Activated naive CD4-positive, alpha-beta T cell (primary cell): ENCODE measurements at places on chromosomes 11 and 22.

DNA sequence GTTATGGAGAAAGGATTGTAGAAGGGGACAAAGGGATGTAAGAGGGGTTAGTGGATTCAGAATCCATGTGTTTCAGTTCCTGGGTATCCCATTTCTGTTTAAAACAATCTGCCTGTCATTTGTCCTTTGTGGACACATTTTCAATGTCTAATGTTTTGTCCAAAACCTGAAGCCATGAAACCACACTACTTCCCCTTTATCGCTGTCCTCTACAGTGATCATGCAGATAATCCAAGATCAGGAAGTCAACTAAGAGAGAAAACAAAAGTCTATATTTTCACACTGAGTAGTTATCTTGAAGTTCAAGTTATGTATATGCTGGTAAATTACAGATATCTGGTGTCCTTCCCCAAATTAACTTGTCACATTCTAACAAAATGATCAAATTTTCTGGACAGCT lies 457.0 kb downstream of the NTM start:
- no peak for DNase-seq

DNA sequence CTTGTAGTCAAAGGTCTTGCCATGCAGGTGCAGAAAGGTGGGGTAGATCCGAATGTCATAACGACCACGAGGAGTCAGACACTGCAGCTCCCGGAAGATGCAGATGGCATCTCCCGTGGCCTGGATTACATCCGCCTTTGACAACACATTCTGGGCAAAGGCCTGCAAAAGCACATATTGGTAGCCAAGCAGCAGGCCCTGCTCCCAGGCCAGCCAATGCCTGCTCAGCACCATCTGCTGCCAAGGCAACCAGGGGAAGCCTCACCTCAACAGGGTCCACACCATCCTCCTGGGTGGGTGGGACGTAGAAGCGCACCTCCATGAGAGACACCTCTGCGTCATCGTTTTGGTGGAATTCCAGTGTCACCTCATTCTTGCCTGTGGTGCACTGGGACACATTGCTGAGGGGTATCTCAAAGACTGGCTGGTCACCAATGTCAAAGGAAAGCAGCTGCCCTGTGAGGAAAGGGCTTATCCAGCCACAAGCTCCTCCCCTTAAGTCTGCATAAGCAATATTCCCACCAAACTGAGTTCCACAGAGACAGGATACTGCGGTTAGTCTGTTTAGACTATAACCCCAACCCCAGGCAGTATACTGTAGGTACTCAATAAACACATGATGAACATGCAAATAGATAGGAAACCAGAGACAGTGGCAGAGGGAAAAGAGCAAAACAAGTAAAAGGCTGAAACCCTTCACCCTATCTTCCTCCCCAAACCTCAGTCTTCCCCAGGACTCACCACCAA lies 2.8 kb downstream of the SSRP1 start:
- DNase-seq, result no peak

- DNase-seq, result no peak
These were observed 76.9 kb upstream of the API5 start for GRCh38 chr11:43234881-43235280.

DNA sequence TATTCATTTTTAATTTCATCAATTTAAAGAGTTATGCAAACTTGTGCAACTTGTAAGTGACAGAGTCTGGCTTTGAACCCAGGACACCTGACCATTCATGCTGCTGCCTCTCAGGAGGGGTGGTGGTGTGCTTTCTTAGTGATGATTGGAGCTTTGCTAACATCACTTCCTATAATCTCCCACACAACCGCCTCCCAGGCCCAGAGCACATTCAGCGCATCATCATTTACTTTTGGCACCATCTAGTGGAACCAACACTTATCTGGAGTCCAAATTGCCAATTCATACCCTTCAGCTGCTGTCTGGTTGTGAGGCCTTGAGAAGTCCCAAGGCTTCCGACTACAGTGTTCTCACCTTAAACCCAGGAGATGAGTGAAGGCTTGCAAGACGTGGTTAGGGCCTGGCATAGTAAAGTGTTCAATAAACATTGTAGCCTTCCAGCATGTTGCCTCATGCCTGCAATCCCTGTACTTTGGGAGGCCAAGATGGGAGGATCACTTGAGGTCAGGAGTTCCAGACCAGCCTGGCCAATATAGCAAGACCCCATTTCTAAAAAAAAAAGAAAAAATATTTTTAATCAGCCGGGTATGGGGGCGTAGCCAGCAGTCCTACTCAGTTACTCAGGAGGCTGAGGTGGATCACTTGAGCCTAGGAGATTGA lies 1.1 kb upstream of the TTLL1 start:
- DNase-seq, result no peak

- no peak for DNase-seq
These were observed 4.5 kb upstream of the CYB5R2 start for GRCh38 chr11:7677796-7678201.

DNA sequence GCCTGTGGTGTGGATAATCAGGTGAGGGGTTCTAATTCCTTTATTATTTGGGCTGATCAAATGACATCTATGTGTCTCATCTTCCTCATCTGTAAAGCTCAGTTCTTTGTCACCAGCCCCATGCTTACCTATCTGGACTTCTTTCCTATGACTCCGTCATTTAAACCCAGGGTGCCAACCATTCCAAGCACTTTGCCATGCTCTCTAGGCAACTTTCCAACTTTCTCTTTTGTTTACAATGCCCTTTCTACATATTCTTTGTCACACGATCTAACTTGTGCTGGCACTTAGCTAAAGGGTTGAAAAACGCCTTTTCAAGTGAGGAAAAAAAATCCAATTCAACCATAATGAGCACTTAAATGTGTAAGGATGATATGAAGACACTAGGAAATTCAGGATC lies 27.9 kb downstream of the EXPH5 start:
- DNase-seq, result no peak

DNA sequence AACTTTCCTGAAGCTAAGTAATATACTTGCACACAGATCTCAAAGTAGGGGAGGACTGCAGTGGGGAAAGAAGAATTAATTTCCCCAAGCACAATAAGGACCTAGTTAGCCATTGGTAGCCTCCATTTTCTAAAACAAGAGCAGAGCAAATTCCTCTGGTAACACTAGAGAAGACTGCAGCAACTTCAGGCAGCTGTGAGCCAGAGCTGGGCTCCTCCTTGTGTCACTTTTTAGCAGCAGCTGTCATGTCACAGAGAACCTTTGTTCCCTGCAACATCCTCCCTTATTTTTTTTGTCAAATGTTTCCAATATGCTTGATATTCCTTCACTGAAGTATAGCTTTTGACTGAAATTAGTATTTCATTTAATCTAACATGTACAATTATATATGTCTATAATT lies 54.4 kb downstream of the RRAS2 start:
- DNase-seq, result no peak

DNA sequence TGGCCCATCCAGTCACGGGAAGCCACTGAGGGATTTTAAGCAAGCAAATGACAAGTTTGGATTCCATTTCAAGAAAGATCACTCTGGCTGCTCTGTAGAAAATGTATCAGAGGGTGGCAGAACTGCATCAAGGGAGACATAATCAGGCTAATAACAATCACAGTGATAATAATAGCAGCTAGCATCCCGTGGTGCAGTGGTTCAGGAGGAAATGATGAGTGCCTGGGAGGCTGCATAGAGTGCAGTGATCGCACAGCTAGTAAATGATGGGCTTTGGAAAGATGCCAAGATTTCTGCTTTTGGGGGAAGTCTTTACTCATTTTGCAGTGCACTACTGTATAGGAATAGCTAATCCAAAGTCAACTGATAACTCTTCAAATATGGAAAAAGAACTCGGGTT lies 35.8 kb downstream of the TNRC6B start:
- no peak for DNase-seq

GRCh38 chr11:68260484-68260883 lies 11.3 kb downstream of the C11orf24 start:
- no peak for DNase-seq

- no peak for DNase-seq
These were observed 1.6 kb upstream of the IRF7 start for GRCh38 chr11:617199-617911.

DNA sequence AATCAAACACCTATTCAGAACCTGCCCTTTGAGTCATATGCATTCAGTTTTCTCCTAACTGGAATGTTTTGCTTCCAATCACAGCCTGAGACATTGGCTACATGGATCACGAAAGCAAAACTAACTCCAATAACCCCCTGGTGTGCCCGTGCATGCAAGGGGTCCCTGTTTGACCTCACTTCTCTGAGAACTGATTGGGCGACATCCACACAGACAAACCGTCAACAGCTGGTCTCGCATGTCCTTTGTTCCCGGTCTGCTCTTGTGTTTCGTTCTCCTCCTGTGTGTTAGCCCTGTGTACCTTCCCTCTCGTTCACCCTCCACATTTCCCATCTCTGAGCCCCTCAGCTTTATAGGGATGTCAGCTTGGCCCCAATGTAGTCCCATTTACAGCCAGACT lies 67.2 kb upstream of the TTC12 start:
- no peak for DNase-seq

DNA sequence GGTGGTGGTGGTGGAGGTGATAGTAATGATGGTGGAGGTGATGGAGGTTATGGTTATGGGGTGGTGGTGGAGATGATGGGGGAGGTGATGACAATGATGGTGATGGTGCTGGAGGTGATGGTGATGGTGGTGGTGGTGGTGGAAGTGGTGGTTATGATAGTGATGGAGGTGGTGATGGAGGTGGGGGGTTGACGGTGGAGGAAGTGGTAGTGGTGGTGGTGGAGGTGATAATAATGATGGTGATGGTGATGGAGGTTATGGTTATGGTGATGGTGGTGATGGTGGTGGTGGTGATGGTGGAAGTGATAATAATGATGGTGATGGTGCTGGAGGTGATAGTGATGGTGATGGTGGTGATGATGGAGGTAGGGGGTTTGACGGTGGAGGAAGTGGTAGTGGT lies 16.9 kb upstream of the WNT7B start:
- DNase-seq, result no peak

- no peak for DNase-seq
These were observed 40.7 kb upstream of the TIMP3 start for GRCh38 chr22:32760815-32761214.

DNA sequence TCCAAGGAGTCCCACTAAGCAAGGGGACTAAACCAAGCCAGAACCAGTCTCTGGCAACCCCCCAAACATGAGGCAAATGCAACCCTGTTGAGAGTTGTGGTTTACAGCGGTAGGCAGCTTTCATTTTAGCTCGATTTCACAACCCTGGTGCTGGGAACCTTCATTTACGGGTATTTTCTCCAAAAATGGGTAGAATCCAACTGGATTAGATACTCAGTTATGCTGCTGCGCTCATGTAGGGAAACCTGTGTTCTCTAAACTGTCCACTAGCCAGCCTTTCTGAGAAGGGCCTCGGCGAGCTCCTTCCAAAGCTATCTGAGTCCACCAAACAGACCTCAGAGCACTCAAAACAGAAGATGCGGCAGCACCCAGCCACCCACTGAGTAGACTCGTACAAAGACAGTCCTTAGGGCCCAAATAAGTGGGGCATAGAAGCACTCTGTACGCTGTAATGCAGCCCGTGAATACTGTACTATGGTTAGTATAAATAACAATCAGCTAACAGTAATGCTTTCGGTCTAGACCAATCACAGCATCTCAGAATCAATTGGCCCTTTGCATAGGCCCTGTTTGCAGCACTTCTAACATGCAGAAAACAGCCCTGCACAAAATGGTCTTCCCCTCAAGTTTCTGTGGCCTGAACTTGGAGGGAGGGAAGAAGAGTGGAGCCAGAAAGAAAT lies 104.7 kb downstream of the ETS1 start:
- DNase-seq, result no peak

GRCh38 chr11:16881074-16881709 lies 133.0 kb downstream of the PLEKHA7 start:
- no peak for DNase-seq

- DNase-seq, result no peak
These were observed 108.5 kb downstream of the CD44 start for GRCh38 chr11:35247428-35247827.

GRCh38 chr11:72045849-72046248 lies 34.5 kb downstream of the NUMA1 start:
- no peak for DNase-seq

DNA sequence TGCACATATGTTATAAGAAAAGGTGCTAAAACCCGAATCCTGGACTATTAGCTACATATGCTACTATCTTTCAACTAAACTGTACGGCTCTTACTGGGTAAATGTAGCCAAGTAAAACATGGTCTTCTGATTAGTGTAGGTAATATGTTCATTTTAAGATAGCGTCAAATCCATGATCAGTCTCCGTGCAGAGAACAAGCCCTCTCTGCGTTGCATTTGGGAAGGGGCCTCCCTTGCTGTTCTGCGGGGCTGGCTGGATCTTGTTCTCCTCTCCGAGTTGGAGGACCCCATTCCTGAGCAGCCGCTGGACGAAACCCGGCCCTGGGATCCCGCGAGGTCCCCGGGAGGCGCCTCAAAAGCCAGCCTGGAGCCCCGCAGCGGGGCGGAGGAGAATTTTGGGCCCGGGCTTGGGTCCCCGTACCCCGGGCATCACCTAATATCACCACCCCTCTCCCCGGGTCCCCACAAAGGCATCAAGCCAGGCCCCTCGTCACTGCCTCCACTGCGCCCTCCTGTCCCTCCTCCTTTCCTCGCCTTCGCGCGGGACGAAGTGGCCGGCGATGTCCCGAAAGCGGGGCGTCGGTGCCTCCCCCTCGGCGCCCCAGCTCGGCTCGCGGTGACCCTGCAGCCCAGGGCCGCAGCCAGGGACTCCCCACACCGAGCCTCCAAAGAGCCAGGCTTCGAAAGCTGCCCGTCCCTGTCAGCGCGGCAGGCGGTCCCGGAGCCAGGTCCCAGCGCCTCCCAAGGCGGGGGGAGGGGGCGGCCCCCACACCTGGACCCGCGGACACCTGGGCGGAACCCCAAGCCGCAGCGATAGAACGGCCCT lies 54.5 kb upstream of the FBXO3 start:
- no peak for DNase-seq

- no peak for DNase-seq
These were observed 126.5 kb downstream of the VPREB1 start for GRCh38 chr22:22371031-22371541.

DNA sequence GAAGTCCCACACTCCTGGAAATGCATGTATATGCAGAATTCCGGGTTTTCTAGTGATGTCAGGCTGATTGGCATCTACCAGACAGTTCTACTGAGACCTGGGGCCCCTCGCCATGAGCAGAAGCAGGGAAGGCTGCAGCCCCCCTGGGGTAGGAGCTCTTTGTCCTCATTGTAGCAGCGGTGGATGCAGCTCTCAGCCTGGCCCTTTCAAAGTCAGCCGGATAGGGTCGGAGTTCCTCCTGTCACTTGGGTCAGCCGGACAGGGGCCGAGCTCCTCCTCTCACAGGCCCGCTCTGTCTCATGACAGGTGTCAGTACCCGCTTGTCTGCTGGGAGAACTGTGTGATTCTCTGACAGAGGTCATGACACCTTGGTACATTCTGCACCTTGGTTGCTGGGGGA lies 30.0 kb downstream of the MRGPRD start:
- no peak for DNase-seq

DNA sequence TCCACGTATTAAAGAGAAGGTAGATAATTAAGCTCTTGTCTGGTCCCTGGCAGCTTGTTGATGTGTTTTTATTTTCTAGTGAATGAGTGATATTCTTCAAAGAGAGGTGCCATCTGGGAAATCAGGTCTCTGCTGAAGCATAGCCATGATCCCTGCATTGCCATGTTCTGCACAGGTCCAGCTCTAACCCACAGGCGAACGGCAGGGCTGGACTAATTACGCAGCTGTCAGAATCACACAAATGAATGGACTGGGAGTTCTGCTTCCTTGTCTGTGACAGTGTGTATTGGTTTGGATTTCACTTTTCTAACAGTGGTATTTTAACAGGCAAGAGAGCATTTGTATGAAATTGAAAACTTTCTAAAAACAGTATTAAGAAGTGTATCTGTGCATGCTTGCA lies 235.6 kb downstream of the FAT3 start:
- DNase-seq, result no peak
